ENCODE measurements at places on chromosomes 12 and 14. TPM values are rescaled to one million over a fixed set of nuclear protein-coding genes. Genes with fewer than 3 reads are reported as not detected.

Gene CELA1
- total RNA-seq: 0.36 TPM

Gene CDK2
- total RNA-seq: 17.5 TPM

Gene BLOC1S1
- total RNA-seq: 80.3 TPM

- no peak for DNase-seq
- no peak overlapping the region for H3K27ac ChIP-seq
- no peaks in the 10 kb centered on the region for H3K4me1 ChIP-seq
- no peaks in the 10 kb centered on the region for H3K27me3 ChIP-seq
- no peak overlapping the region for H3K4me3 ChIP-seq
Observed at GRCh38 chr12:74584483-74585062, 46.9 kb downstream of the ATXN7L3B start.

DNA sequence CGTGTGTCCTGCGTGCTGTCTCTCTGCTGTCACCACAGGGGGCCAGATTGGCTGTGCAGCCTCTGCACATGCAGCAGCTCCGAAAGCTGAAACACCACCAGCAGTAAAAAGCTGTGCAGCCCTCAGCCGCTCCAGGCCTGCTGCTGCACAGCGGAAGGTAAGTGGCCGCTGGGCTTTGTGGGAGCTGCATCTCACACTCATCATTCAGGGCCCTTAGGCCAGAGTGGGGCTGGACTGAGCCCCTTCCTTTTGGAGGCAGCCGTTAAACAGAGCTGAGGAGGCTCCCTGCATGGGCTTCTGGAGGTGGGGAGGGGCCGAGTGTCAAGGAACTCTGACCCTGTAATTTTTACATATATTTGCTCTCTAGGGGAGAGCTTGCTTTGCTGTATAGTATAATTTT is 17.1 kb downstream of the DDX51 start:
- H3K27ac ChIP-seq: no peak overlapping the region
- H3K4me1 ChIP-seq: no peaks in the 10 kb centered on the region
- H3K36me3 ChIP-seq: peaks cover 15% of the 10 kb centered on the region
- no peak overlapping the region for H3K4me3 ChIP-seq

- no peak overlapping the region for H3K4me3 ChIP-seq
- H3K4me1 ChIP-seq: no peaks in the 10 kb centered on the region
- H3K36me3 ChIP-seq: no peaks in the 10 kb centered on the region
- no peak overlapping the region for H3K27ac ChIP-seq
- no peak for DNase-seq
Observed at GRCh38 chr12:115798309-115798917, 479.1 kb downstream of the MED13L start.

- no peaks in the 10 kb centered on the region for H3K4me1 ChIP-seq
- H3K27me3 ChIP-seq: no peaks in the 10 kb centered on the region
- H3K36me3 ChIP-seq: no peaks in the 10 kb centered on the region
- H3K27ac ChIP-seq: no peak overlapping the region
- no peak overlapping the region for H3K4me3 ChIP-seq
Observed at GRCh38 chr12:115934046-115934445, 343.4 kb downstream of the MED13L start.

GRCh38 chr14:73684627-73685026 is 29.6 kb downstream of the PNMA1 start:
- H3K4me1 ChIP-seq: no peaks in the 10 kb centered on the region
- no peak for DNase-seq
- no peaks in the 10 kb centered on the region for H3K27me3 ChIP-seq
- H3K36me3 ChIP-seq: no peaks in the 10 kb centered on the region
- H3K27ac ChIP-seq: no peak overlapping the region

GRCh38 chr14:25111061-25111601 is 61.2 kb upstream of the STXBP6 start:
- H3K36me3 ChIP-seq: no peaks in the 10 kb centered on the region
- no peak for DNase-seq
- no peaks in the 10 kb centered on the region for H3K27me3 ChIP-seq
- H3K27ac ChIP-seq: no peak overlapping the region

- H3K27ac ChIP-seq: no peak overlapping the region
- no peak for DNase-seq
- H3K4me3 ChIP-seq: no peak overlapping the region
- no peaks in the 10 kb centered on the region for H3K4me1 ChIP-seq
- no peaks in the 10 kb centered on the region for H3K36me3 ChIP-seq
- no peaks in the 10 kb centered on the region for H3K27me3 ChIP-seq
Observed at GRCh38 chr12:98106031-98106683, 409.2 kb upstream of the TMPO start.

- no peak for DNase-seq
- no peak overlapping the region for H3K27ac ChIP-seq
- peaks cover 21% of the 10 kb centered on the region for H3K4me1 ChIP-seq
- H3K27me3 ChIP-seq: no peaks in the 10 kb centered on the region
Observed at GRCh38 chr14:35331605-35332516, 39.7 kb downstream of the PSMA6 start.

DNA sequence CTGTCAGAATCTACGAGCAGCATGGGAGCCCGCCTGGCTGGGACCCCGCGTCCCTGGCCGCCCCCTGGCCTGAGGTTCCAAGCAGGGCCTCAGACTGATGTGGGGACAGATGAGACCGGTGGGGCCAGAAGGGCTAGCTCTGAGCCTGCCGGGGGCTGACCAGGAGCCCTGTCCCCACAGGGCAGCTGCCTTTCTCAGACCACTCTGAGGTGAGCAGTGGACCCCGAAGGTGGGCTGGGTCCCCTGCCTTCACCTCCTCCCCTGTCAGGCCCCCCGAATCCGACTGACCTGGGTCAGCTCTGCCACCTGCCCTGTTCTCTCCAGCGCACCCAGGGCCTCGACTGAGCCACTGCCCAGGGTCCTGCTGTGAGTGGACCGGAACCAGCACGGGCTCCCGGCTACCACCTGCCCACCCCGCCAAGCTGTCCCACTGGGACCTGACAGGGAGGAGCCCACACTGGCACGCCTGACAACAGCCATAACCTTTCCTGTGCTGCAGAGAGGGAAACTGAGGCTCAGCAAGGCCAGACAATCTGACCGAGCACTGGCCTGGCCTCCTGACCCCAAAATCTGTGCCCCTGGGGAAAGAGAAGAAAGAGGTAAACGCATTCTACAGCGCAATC is 29.7 kb upstream of the TMEM179 start:
- no peaks in the 10 kb centered on the region for H3K27me3 ChIP-seq
- no peaks in the 10 kb centered on the region for H3K4me1 ChIP-seq
- no peaks in the 10 kb centered on the region for H3K36me3 ChIP-seq
- H3K27ac ChIP-seq: no peak overlapping the region

GRCh38 chr12:93319523-93320050 is 58.1 kb upstream of the NUDT4 start:
- no peaks in the 10 kb centered on the region for H3K27me3 ChIP-seq
- no peak overlapping the region for H3K4me3 ChIP-seq
- H3K36me3 ChIP-seq: no peaks in the 10 kb centered on the region
- no peaks in the 10 kb centered on the region for H3K4me1 ChIP-seq
- no peak overlapping the region for H3K27ac ChIP-seq
- no peak for DNase-seq
